ENCODE measurements at places on chromosomes 5 and 9.
A peak's percentile ranks its signal among the peaks of the same experiment; 100 is the strongest.

DNA sequence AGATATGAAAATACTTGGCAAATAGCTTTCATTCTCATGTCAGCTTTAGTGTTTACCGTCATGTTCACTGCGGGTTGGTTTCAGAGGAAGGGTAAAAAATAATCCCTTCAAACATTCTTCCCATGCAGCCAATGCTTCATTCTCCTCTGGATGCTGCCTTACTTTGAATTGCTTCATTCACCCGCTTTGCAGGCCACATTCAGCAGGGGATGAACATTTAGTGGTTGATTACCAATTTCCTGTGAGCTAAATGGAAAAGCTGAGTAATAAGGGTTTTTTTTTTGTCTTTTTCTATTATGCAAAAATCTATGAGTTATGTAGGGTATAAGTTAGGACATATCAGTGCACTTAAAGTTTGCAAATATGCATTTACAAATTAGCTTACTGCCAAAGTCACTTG lies 96.3 kb upstream of the MEF2C start:
- no peak for DNase-seq

DNA sequence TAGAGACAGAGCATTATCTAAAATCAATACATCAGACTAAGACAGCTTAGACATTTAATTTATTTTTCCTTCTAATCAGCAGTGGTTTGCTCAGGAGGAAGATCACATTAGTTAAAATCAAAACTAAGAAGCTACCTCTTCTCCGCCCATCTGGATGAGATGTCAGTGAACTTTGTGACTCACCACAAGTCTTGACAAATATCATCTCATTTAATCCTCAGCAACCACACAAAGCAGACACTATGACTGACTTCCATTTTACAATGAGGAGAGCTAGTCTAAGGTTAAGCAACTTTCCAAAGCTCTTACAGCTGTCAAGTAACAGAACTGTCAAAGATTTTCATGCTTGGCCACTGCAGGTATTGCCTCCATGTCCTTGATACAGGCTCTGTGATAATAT lies 289.5 kb downstream of the DEPDC1B start:
- no peak for DNase-seq

- peak; percentile 12 for DNase-seq
These were observed 8.1 kb upstream of the PTPN3 start for GRCh38 chr9:109506097-109506712.

- no peak for DNase-seq
These were observed 600.7 kb upstream of the SGCD start for GRCh38 chr5:155726267-155726666.

- DNase-seq: no peak
These were observed 144.8 kb downstream of the GADD45G start for GRCh38 chr9:89749500-89750116.

DNA sequence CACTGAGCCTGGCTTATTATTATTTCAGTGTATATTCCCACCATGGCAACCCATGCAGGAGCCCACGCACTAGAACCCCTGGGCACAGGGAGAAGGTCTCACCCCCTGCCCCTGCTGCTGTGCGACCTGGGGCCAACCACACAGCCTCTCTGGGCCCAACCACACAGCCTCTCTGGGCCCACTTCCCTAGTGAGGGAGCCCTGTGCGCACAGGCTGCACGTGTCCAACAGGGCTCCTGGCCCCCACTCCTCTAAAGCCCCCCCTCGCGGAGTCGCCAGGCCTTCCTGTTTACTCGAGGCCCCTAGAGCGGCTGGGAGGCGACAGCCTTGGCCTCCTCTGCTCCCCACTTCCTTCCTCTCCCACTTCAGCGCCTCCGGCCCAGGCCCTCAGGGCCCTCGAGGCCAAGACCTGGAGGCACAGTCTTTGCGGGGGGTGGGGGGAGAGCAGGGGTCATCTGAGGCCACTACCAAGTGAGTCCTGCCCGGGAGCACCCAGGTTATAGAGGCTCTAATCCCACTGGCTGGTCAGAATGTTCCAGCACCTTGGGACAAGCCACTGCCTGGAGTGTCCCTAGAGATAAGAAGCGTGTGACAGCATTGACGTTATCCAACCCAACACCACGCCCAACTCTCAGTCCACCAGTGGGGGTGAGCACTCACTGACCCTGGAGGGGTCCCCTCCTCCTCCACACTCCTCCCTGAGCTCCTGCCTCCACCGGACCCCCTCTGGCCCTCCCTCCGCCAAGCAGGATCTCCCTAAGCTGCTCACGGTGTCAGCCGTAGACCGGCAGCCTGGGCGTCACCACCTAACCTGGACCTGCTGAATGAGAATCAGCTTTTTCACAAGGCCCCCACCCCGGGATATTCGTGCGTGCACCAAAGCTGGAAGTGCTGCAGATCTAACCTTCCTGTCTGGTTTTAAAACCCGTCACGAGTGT lies 7.9 kb upstream of the ENG start:
- no peak for DNase-seq

DNA sequence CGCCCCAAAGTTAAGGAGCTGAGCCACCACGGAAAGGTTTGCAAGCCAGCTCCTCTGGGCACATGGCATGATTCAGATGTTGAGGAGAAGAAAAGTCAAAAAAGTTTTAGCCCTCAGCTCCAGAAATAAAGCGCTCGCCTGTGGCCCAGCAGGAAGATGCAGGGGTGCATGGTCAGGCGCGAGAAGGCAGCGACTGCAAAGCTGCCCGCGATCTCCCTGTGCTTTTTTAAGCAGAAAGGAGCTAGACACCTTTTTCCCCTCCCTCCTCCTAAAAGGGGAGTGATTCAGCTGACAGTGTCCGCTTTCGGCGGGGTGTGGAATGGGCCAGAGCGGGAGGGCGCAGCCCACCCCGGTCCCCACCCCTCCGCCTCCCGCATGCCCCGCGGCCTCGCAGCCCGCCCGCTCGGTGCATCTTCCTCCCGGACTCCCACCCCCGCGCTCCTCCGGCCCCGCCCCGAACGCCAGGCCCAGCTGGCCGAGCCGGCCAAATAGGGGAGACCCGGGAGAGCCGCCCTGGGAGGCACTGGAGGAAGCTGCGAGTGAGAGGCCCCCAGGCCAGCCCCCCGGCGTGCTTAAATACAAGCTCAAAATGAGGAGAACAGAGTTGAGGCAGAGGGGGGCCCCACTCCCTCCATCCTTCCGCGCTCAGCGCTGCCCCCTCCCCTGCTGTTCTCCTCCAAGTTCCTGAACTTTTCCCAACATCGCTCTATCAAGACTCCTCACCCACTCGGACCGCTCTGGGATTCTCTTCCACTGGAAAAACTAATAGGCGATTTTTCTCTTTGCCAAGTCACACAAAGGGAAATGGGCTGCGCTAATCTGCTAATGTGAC lies at the start of gene ADAMTS12:
ADAMTS12 (minus strand) TSS at position 203 of the 832 bp plus-strand sequence; CDS start at position 69, 134 bp downstream.
- no peak for DNase-seq

- no peak for DNase-seq
These were observed 1124.6 kb downstream of the DTWD2 start for GRCh38 chr5:117863586-117864296.

DNA sequence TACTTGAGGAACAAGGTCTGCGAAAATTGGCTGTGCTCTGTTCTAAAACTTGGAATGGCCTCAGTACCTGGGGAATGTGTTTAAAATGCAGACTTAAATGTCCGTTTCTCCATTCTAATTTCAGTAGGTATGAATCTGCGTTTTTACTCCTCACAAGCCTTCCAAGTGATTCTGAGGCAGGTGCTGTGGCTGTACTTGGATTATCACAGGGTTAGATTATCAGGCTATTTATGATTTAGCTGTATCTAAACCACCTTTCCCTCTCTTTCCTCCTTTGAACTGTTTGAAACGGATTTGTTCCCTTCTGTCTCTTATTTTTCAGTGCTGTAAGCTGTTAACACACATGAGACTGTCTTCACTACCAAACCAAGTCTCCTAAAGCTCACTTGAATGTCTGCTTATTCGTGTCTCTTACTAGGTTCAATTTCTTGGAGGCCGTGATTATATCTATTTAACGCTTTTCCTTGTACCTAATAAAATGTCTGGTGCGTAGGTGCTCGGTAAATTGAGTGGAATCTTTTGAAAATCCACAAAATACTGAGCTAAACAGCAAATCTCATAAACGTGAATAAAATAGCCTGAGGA lies 714 bp upstream of the CETN3 start:
- peak; percentile 35 for DNase-seq

DNA sequence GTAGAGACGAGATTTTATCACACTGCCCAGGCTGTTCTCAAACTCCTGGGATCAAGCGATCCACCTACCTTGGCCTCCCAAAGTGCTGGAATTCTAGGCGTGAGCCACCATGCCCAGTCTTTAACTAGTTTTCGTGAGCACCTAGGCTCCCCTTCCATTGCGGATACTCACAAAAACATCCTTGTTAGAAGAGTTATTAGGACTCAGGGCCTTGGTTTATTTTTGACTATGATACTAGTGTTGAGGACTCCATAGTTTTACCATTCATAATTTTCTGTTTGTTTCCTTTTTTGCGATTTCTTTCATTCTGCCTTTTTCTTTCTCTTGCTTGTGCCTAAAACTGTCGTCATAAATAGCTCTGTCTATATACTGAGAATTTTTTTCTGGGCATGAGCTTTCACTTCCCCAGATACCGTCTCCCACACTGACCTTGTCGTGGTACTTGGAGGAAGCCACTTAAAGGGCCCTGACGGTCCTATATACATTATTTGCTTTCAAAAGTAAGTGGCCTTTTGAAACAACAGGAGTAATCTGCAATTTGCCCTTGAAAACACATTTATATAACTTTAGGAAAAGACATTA lies 5.2 kb downstream of the F2R start:
- no peak for DNase-seq

DNA sequence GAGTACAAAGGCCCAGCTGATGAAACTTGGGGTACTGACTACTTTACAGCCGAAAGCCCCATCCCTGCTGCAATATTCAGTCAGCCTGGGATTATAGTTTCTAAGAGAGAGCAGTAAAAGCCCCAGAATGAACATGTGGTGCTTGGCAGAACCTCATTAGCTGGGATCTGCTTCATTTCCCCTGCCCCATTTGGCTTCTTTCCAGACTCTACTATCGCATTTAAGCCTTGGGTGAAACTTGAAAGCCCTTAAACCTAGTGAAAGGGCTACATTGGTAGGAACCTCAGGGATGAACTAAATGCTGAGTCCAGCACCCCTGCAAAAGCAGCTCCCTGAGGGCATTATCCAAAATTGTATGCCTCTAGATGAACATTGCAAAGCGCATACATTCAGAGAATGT lies 631.1 kb downstream of the ACTL7B start:
- peak; percentile 21 for DNase-seq

GRCh38 chr5:68766952-68767464 lies 326.8 kb upstream of the SLC30A5 start:
- DNase-seq: no peak

GRCh38 chr5:149630337-149630736 lies 49.0 kb downstream of the ARHGEF37 start:
- no peak for DNase-seq

GRCh38 chr5:99061711-99062110 lies 132.9 kb upstream of the CHD1 start:
- no peak for DNase-seq

Measured in NCI-H1092 treated with DMSO at 0.1 percent for 48 hours (cell line).